ENCODE measurements at places on chromosomes 16 and 17. TPM values are rescaled to one million over a fixed set of nuclear protein-coding genes. Genes with fewer than 3 reads are reported as not detected.

- peak; percentile 33 for DNase-seq
These were observed 447.6 kb upstream of the CA10 start for GRCh38 chr17:52606098-52606497.

DNA sequence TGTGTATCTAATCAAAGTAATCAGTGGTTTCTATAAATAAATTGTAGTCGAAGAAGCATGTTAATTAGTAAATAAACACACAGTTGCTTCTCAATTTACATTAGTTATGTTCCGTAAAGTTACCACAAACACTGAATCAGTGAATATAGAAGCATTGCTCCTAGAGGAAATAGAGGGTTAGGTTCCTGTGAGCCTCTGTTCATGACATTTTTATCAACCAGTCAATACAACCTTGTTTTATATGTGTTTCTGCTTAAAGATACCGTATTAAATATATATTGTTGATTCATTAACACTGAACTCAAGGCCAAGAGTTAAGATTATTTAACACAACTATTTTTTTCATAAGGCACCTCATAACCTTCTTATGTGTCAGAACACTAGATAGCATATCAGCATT is 134.3 kb downstream of the PPM1E start:
- no peak for DNase-seq

DNA sequence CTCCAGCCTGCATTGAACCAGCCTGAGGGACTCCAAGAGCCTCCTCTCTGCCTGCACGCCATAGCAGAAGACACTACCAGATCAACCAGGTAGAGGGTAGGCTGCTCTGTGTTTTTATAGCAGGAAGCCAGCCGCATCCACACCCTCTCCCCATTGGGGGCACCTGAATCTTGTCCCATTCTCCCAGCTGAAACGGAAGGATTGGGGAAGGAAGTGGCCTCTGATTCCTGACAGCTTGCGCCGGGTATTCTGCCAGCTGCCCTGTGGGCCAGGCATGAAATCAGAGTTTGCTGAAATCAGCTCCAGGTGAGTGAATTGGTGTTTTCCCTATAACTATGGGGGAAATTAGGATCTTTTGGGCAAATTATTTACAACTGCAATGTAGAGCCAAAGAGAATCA is at the start of gene ZP2:
Gene ZP2 (minus strand): TSS at position 89 of the 400 bp plus-strand sequence. CDS start 27 bp downstream, at position 62.
- no peak for DNase-seq

The MFSD6L gene
- total RNA-seq, result not detected
